ENCODE measurements at places on chromosomes 2 and 18. TPM values are rescaled to one million over a fixed set of nuclear protein-coding genes. Genes with fewer than 3 reads are reported as not detected.
A peak's percentile ranks its signal among the peaks of the same experiment; 100 is the strongest.

DNA sequence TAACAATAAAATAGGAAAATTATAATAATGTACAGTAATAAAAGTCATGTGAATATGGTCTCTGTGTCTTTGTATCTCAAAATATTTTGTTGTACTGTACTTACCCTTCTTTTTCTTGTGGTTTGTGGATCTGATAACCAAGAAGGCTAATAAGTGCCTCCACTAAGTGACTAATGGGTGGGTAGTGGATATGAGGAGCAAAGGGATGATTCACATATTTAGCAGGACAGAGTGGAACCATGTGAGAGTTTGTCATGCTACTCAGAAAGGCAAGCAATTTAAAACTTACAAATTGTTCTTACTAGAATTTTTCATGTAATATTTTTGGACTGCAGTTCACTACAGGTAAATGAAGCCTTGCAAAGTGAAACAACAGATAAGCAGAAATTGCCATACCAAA is 1241.2 kb upstream of the CDH2 start:
- DNase-seq, result peak; percentile 72

GRCh38 chr18:8252371-8252770 is 356.9 kb upstream of the RAB12 start:
- no peak for DNase-seq

DNA sequence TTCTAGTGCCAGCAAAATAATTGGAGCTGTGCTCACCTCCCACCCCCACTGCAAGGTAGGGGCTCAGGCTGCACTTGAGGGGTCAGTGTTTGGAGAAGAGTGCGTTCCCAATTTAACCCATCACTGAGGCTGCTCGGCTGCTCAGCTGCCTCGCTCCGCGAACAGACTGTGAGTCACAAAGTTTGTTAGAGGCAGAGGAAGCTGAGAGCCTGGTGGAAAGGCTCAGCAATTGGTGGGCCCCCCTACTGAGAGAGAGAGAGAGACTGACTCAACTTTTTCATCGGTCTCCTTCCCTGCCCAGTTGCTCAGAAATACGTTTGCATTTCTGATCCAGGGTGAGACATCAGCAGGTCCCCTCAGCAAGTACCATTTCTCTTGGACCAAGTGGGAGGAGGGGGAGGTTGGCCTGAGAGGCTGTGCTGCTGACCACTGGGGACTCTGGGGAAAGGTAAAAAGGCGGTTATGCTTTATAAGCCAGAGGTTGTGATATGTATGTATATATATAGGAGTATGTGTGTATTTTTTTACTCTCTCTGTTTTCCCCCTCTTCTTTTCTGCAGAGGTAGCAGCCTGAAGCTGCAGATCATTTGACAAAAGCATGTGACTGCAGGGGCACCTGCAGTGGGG is 1.5 kb downstream of the EFR3B start:
- DNase-seq, result peak; percentile 65

DNA sequence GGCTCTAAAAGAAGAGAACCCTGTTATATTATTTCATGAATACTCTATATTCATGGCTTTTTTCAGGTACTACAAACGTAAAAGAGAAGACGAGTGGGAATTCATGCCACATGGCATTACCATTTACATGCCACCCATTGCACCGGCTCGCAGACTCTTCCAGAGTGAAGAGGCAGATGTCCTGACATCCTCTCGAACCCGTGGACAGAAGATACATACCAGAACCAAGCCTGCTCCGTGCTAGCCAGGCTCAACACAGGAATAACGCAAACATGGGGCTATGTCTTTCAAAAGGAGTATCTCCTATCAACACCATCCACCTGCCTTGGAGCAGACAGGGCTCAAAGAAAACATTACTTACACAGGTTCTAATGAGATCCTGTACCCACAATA is 168.8 kb downstream of the THADA start:
- DNase-seq, result no peak

DNA sequence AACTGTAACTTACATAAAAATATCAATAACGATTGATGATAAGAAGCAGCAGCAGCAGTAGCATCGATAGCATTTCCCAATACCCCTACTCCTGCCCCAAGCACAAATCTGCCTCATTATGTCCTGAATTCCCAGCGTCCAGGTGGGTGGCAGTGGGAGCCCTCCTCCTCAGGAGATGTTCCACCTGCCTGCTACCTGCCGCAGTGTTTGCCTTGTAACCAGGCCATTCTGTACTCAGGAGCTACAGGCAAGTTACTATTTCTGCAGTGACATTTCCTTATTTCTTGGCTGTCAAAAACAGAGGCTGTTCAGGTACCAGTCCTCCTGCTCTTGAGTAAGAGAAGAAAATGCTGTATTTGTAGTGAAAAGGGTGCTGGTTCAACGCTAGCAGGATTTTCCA is 236.4 kb downstream of the CNTNAP5 start:
- DNase-seq, result no peak

- no peak for DNase-seq
Measured at GRCh38 chr2:207983641-207984042, 41.7 kb downstream of the PLEKHM3 start.

DNA sequence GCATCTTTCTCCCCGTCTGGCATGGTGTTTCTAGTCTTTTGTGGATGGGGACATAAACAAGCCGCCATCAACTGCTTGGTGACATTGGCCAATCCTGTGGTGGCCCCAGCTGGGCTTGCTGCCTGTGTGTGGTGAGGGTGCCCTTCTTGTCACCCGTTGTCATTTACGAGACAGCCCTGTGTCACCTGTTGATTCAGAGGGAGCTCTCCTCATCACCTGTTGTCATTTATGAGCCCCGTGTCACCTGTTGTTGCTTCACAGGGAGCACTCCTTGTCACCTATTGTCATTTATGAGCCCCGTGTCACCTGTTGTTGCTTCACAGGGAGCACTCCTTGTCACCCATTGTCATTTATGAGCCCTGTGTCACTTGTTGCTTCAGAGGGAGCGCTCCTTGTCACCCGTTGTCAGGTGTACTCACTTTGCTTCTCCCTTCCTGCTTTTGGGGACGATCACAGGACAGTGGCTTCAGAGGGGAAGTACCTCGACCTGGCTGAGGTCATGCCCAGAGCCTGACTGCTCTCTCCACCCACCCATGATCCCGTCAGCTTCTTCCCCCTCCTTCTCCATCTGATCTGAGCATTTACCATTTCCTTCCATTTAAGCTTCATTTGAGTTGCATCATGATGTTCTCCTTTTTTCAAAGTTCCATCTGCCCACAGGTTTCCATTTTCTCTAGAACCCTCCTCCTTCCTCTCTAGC is 29.1 kb downstream of the HPCAL1 start:
- DNase-seq, result no peak

GRCh38 chr2:240791221-240791800 is 28.7 kb downstream of the KIF1A start:
- no peak for DNase-seq

- no peak for DNase-seq
Measured at GRCh38 chr2:129925381-129925780, 54.1 kb upstream of the RAB6C start.

DNA sequence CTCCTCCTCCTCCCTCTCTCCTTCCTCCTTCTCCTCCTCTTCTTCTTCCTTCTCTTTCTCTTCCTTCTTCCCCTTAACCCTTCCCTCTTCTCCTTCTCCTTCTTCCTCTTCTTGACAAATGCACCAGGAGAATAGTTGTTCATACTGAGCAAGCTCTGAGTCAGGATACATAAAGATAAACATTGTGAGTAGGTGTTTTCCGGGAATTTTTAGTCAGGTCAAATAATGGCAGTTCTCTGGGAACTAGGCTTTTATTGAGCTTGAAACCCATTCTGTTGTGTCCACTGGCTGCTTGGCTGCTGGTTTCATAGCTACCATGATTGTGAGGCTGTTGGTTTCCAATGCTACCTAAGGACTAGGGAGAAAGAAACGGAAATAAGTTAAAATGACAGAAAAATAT is 1144.7 kb upstream of the DDX18 start:
- no peak for DNase-seq

DNA sequence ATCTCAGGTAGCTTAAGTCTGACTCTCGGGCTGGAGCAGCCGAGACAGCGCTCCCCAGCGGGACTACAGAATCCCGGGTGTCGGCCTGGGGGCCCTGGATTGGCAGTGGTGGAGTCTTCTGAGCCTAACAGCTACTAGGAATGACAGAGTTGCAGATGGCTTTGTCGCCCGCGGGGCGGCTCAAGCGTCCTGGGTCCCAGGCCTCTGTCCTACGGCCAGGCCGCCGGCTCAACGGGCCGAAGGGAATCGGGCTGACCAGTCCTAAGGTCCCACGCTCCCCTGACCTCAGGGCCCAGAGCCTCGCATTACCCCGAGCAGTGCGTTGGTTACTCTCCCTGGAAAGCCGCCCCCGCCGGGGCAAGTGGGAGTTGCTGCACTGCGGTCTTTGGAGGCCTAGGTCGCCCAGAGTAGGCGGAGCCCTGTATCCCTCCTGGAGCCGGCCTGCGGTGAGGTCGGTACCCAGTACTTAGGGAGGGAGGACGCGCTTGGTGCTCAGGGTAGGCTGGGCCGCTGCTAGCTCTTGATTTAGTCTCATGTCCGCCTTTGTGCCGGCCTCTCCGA is 8.8 kb downstream of the SIX2 start:
- DNase-seq, result no peak

GRCh38 chr18:13271302-13271911 is 52.8 kb downstream of the LDLRAD4 start:
- no peak for DNase-seq

DNA sequence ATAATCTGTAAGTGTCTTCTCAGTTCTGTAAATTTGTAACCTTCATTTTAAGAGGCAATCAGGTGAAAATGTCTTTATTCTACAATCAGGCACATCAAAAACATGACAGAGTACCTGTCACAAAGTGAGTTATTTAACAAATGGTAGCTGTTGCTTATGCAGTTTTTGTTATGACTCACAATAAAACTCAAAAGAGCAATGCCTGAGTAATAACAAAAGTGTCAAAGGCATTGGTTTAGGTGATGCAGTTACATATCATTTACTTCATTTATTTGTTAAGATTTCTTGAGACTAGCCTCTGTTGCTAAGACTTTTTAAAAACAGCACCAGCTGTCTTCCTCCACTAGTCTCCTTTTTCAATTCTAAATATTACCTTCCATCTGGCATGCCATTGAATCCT is 177.8 kb downstream of the KIAA1328 start:
- DNase-seq, result no peak

- DNase-seq, result peak; percentile 36
Measured at GRCh38 chr2:85710687-85711577, 16.8 kb downstream of the GNLY start.

GRCh38 chr2:16271231-16271896 is 331.0 kb downstream of the MYCN start:
- no peak for DNase-seq

GRCh38 chr18:46046126-46046525 is 25.9 kb downstream of the PSTPIP2 start:
- DNase-seq, result no peak

DNA sequence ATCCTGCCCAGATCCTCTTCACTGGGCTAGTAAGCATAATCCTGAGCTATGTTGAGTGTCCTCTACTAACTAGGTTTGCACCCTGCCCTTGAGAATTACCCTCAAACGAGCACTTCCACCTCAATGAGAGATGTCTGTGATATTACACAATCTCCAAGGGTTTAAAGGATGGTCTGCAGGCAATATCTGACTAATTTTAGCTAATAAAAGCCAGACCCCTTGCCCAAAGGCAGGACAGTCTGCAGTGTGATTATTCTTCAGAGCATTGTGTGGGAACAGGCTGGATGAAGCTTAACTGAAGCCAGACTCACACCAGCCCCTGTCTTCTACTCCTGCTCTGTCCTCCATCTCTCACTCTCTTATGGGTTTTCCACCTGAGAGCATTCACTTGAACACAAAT is 544.9 kb upstream of the DDX18 start:
- DNase-seq, result no peak

DNA sequence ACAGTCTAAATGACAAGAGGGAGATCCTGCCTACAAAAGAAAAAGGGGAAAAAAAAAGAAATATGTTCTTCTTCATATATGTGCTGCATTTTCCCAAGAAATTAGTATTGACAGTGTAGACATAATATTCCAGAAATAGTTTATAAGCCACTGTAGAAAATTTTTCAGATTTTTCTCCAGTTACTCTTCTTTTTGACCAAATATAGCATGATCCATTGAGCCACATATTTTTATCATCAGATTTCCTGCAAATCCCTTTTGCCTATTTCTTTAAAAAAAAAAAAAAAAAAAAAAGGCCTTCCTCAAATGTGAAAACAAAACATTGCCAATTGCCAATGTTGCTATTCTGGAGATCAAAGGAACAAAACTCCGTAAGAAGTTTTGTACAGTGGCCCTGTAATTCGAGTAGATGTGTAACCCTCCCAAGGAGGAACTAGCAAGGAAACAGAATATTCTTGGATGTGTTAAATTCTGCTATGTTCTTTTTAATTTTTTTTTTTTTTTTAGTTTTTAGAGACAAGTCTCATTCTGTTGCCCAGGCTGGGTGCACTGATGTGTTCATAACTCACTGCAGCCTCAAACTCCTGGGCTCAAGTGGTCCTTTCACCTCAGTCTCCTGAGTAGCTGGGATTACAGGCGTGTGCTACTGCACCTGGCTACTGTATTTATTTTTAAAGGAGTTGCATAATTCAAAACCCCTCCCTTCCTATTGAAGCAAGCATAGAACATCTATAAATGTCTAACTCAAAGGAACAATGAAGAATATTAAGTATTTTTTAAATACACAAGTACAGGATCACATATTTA is 12.5 kb upstream of the CABYR start:
- peak; percentile 28 for DNase-seq

GRCh38 chr2:193895226-193895625 is 1700.5 kb upstream of the TMEFF2 start:
- DNase-seq, result no peak

DNA sequence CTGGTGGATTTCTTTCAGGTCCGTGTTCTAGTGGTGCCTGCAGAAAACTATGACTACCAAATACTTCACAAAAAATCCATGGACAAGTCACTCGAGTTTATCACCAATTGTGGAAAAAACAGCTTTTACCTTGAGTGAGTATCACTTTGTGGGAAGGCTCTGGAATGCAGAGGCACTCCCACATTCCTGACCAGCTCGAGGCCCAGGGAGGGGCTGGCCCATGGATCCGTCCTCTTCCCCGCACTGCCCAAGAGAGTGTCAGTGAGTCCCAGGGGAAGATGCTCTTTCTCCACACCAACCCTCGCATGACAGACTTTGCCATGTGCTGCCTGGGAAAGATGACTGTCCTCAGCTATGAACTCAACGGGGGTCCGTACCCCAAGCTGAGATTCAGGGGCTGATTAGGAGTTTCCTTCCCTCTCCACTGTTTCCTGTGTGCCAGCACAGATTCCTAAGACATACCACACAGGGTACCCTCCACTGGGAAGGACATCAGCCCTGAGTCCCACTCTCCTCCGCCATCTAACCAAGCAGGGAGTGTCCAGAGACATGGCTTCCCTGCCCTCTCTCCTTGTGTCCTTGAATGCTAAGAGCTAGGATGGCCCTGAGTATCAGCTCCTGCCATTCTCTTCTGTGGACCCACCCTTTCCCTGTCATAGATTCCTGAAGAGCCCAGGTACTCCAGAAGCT is 155.9 kb downstream of the LAMA3 start:
- peak; percentile 27 for DNase-seq

- DNase-seq, result no peak
Measured at GRCh38 chr2:201040867-201041628, 30.4 kb downstream of the HYCC2 start.

CABLES1 gene
- 7.4 TPM for total RNA-seq

ERFE gene
- 3.4 TPM for total RNA-seq

TXNL4A gene
- 62.2 TPM for total RNA-seq

CFC1 gene
- not detected for total RNA-seq

CCDC88A gene
- 111 TPM for total RNA-seq

VWA3B gene
- not detected for total RNA-seq

TUBA4B gene
- not detected for total RNA-seq

DTYMK gene
- total RNA-seq, result 12.8 TPM

GLS gene
- 116 TPM for total RNA-seq

NT5C1B gene
- not detected for total RNA-seq

SLC4A5 gene
- 0.45 TPM for total RNA-seq

RMND5A gene
- 20.2 TPM for total RNA-seq

ABCG5 gene
- not detected for total RNA-seq

All from fibroblast of the aortic adventitia (primary cell).